ENCODE measurements at places on chromosomes 16 and 17.

DNA sequence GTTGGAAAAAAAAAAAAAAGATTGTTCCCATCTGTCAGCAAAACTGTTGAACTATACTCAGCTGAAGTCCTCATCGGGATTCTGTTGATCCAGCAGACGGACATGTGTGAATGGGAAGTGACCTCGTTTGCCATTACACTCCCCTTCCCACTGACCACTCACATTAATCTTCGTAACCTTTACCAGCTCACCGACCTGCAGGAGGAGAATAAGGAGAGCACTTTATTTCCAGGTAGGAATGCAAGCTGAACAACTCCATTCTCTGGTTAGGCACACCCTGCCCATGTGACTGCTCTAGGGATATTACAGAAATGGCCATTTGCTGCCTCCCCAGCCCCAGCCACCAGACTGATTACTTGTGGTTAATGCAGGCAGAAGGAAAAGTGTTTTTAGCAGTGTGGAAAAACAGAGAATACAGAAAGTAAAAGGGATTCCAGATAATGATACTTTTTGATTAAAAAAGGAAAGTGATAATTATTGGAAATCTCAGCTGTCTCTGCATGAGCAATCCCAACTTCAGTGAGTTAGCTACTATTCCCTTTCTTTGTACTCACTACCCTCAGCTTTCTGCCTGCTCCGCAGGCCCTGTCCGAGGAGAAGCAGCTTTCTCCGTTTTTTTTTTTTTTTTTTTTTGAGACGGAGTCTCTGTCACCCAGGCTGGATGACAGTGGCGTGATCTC, 23.6 kb upstream of the YWHAE start:
- DNase-seq = no peak

- no peak for DNase-seq
Observed at GRCh38 chr16:12541672-12542071, 262.0 kb downstream of the CPPED1 start.

- no peak for DNase-seq
Observed at GRCh38 chr16:1443403-1443973, 868 bp downstream of the CCDC154 start.

- no peak for DNase-seq
Observed at GRCh38 chr17:34614698-34615097, 35.3 kb downstream of the TMEM132E start.

GRCh38 chr16:68605746-68606145, 39.4 kb upstream of the CDH3 start:
- no peak for DNase-seq

DNA sequence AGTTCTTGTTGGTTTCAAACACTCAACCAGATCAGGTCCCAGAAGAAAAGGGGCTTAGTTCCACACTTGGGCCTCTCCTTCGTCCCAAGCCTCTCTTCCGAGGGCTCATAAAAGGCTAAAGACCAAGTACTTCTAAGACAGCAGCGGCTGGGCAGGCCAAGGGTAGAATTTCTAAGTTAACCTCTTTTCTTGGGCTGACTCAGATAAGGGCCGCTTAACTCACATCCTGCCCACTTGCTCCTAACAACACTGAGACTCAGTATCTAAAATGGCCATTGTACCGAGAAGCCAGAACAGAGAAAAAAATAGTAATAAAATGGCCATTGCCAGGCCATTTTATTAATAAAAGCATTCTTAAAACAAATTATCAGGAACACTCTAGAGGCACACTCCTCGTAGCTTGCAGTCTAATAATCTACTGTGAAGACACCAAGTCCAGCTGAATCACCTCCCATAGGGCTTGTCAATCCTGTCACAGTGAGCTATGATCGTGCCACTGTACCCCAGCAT, 42.1 kb downstream of the RANBP10 start:
- no peak for DNase-seq

- DNase-seq = no peak
Observed at GRCh38 chr17:40956401-40957254, 10.1 kb downstream of the KRT39 start.

DNA sequence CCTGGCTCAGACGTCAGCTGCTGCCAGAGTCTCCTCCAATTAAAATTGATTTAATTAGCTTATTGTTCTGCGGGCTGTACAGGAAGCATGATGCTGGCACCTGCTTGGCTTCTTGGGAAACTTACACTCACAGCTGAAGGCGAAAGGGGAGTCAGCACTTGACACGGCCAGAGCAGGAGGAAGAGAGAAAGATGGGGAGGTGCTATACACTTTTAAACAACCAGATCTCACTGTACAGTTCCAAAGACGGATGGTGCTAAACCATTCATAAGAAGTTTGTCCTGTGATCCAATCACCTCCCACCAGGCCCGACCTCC, 1.4 kb upstream of the PRDM7 start:
- DNase-seq = no peak

GRCh38 chr17:80109066-80109660, 7.8 kb downstream of the GAA start:
- DNase-seq = no peak

DNA sequence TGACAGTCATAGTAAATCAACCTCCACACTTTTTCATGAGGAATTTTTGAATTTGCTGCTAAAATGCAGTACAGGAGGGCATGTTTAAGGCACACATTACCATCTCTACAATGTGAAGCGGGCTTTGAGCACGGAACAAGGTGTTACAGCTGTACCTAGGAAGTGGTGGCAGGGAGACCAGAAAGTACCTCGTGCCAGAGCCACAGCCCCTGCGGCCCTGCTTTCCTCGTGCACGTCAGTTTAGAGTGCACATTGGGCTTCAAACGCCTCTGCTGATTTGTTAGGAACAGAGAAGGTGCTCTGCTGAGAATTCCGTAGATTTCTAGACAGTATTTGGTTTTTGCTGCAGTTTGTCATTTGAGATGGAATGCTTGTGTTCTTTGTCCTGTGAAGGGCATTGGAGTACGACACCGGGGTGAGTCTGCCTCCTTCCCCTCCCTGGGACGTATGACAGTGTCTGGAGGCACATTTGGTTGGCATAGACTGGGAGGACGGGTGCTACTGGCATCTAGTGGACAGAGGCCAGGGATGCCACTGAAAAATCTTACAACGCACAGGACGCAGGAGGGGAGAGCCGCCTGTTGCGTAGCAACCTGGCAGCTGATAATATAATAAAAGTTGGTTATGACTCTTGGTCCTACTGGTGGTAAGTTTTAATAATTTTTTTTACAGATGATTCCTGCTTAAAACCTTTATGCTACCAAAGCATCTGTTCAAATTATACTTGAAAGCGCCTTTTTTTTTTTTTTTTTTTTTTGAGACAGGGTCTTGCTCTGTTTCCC, 9.1 kb downstream of the FOXK2 start:
- no peak for DNase-seq

GRCh38 chr16:58329135-58329534, 34.3 kb upstream of the PRSS54 start:
- no peak for DNase-seq

GRCh38 chr17:7714721-7715594, 2.6 kb upstream of the DNAH2 start:
- no peak for DNase-seq
